D341Med (cell line): ENCODE measurements at places on chromosomes 5 and 9.

DNA sequence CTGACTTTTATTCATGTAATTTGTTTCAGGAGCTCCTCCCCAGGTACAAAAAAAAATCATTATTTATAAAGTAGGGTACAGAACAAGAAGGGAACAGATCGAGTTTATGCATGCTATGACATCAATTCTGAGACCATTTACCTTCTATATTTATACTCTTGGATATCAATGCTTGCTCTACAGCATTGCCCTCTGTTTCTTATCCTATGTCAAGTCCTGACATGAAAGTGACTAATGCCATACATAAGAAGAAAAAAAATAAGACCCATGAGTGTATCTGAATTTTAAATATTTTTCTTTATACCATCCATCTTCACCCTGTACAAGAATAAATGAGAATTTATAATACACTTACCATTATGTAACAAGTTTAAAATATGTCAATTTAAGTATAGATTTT lies 2016.3 kb upstream of the CDH9 start:
- DNase-seq: no peak

DNA sequence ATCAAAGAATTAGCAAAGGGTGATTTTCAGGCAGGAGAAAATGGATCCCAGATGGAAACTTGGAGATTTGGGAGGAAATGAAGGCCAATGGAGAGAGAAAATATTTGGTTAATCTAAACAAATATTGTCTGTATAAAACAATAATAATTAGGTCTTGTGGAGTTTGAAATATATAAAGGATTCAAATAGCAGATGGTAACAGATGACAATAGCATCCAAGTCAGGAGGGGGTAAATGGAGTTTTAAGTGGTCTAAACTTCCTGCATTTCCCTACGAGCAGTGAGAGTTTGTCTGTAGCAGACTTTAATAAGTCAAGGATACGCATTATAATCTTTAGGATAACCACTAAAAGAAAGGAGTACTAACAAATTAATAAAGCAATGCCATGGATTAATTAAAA lies 49.0 kb upstream of the GGTA1 start:
- no peak for DNase-seq

- no peak for DNase-seq
These were observed 2.0 kb upstream of the SPATA31E1 start for GRCh38 chr9:87880683-87881082.

DNA sequence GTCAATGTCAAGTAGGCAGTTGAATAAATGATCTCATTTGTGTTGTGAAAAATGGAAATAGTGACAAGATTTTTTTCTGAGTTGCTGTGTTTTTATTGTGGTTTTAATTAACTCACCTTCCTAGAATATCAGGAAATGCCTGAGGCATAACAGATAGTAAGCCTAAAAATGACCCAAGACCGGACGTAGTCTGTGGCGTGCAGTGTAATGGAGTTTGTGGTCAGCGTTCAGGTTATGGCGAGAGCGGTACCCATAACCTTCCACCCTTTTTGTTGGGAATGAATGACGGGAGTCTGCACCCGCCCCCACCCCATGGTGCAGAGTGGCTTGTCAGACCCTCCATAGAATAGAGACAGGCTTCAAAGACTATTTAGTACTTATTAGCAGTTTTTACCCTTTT lies 119.3 kb downstream of the GALNT10 start:
- no peak for DNase-seq

GRCh38 chr9:72462340-72462739 lies 59.1 kb upstream of the TMC1 start:
- DNase-seq: no peak

DNA sequence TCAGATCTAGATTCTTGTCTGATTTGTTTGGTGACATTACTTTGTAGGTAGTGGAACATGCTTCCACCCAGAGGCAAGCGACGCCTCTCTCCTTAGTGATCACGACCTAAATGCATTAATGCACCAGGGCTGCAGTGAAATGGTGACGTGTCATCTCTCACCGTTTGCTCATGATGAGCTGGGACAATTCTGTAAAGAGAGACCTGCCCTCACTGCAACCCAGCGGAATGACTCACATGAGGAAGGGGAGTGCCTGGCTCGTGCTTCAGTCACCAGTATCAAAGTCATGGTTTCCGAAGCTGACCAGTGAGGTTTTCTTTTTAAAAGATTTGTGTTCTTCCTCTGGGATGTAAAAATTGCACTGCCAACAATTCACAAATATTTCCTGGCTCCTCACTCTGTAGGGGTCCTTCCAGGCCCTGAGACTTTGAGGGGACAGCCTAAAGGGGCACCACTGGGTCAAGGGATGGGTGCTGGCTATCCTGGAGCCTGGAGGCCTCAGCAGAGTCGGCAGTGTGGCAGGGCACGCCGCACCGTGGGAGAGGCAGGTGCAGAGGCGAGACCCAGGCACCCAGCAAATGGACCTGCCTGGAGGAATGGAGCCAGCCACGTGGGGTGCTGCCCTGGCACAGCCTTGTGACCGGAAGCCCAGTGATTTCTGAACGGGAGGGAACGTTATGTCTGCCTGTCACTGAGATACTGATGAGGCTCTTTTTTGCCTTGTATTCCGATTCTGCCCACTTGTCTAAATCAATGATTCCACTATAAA lies 17.3 kb downstream of the QSOX2 start:
- no peak for DNase-seq

DNA sequence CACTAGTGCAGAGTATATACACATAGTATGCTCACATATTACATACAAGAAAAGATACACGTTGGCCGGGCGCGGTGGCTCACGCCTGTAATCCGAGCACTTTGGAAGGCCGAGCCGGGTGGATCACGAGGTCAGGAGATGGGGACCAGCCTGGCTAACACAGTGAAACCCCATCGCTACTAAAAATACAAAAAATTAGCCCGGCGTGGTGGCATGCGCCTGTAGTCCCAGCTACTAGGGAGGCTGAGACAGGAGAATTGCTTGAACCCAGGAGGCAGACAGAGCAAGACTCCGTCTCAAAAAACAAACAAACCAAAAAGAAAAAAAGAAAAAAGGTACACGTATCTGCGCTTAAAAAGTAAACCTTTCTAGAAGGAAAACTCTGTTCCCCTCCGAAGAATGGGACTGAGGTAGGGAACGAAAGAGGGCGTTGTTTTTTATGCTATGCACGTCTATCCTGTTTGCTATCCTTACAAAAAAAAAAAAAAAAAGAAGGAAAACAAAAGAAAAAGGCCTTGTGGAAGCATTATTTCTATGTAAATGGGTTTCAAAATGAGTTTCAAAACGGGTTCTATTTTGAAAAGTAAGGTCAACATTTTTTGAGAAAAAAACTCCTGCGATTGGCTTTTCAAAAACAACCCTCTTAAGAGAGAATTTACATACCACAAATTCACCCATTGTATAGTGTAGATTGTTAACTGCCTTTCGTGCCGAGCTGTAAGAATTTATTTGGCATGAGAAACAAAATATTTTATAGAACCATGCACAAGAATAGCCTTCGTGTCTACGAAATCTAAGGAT lies 1.2 kb downstream of the AK3 start:
- no peak for DNase-seq

DNA sequence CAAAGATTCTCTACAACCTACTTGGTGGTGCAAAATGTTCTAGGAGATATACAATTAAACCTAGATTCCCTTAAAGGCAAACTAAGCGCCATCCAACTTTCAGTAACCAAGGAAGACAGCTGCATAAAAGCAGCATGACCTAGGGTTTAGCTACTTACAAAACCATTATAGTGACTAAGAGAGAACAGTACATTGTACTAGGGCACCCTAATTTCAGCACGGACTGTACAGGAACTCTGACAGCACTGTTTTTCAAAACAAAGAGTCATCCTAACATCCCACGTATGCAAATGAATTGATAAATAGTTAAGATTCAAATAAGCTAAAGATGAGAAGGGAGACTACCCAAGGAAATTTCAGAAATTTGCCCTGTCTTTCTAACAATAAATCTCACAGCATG lies 30.0 kb downstream of the STRBP start:
- DNase-seq: no peak

GRCh38 chr9:131801810-131802209 lies 61.9 kb upstream of the RAPGEF1 start:
- no peak for DNase-seq

- DNase-seq: no peak
These were observed 1.0 kb downstream of the CERT1 start for GRCh38 chr5:75510417-75510835.

- no peak for DNase-seq
These were observed 87.3 kb downstream of the NTNG2 start for GRCh38 chr9:132249123-132249522.

- DNase-seq: no peak
These were observed 485.8 kb downstream of the NTRK2 start for GRCh38 chr9:85155352-85155751.

- DNase-seq: no peak
These were observed 31.6 kb downstream of the DAP start for GRCh38 chr5:10729320-10730042.

DNA sequence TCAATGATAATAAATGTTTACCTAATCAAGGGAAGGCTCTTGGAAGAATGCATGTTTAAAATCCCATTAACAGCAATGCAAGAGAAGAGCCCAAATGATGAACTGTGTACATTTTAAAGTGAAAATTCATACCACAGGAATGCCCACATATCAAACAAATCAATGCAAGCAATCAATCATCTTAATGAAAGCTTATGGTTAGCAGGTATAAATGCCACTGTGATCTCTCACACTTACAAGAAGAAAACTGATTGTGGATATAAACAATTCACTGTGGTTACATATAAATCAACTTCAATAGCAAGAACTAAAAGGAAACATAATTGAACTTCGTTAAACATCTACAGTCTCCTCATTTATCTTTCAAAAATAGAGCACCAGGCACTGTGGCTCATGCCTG lies 161.0 kb upstream of the RORB start:
- DNase-seq: no peak
